ENCODE measurements at places on chromosomes 2 and 18. TPM values are rescaled to one million over a fixed set of nuclear protein-coding genes. Genes with fewer than 3 reads are reported as not detected.

Gene DNAH6
- polyA plus RNA-seq, result not detected

GRCh38 chr2:236972491-236973342 lies 113.0 kb upstream of the COPS8 start:
- no peaks in the 10 kb centered on the region for H3K36me3 ChIP-seq
- H3K4me1 ChIP-seq, result no peaks in the 10 kb centered on the region
- peak overlapping the region; percentile 26 for H3K27ac ChIP-seq
- peak; percentile 82 for DNase-seq
- H3K27me3 ChIP-seq, result no peaks in the 10 kb centered on the region

- no peak overlapping the region for H3K27ac ChIP-seq
- no peak overlapping the region for H3K4me3 ChIP-seq
- H3K4me1 ChIP-seq, result no peaks in the 10 kb centered on the region
- no peak for DNase-seq
These were observed 147.8 kb upstream of the SPHKAP start for GRCh38 chr2:228329282-228329681.

GRCh38 chr2:214382229-214382628 lies 28.6 kb upstream of the VWC2L start:
- no peak overlapping the region for H3K4me3 ChIP-seq
- DNase-seq, result no peak

DNA sequence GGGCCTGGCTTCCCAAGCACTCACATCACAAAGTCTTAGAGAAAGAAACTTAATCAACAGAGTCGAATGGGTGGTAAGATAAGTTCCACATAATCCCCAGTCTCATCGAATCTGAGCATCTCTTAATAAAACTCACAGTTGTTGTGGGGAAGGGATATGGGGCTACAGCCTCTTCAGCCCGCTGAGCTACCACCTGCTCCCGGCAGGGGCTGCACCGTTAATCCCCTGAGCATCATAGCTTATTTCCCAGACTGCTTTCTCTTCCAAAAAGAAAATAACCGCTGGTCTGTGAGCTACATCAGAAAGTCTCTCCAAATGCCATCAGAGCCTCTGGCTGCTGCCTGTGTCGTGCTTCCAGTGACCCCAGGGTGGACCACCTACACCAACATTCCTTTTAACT lies 139.4 kb upstream of the CELF4 start:
- no peak for DNase-seq
- H3K27me3 ChIP-seq, result no peaks in the 10 kb centered on the region
- no peaks in the 10 kb centered on the region for H3K4me1 ChIP-seq
- no peaks in the 10 kb centered on the region for H3K36me3 ChIP-seq
- no peak overlapping the region for H3K27ac ChIP-seq

- no peaks in the 10 kb centered on the region for H3K4me1 ChIP-seq
- DNase-seq, result no peak
- H3K27ac ChIP-seq, result no peak overlapping the region
- H3K4me3 ChIP-seq, result no peak overlapping the region
- H3K36me3 ChIP-seq, result peaks cover 82% of the 10 kb centered on the region
These were observed 106.3 kb downstream of the ACVR1 start for GRCh38 chr2:157769856-157770255.

GRCh38 chr18:76932026-76932819 lies 109.9 kb downstream of the ZNF236 start:
- H3K36me3 ChIP-seq, result peaks cover 14% of the 10 kb centered on the region

- no peaks in the 10 kb centered on the region for H3K27me3 ChIP-seq
- no peak overlapping the region for H3K27ac ChIP-seq
- H3K4me3 ChIP-seq, result no peak overlapping the region
- peak; percentile 57 for DNase-seq
- no peaks in the 10 kb centered on the region for H3K36me3 ChIP-seq
These were observed 16.9 kb downstream of the IMPA2 start for GRCh38 chr18:11998193-11998592.
